ENCODE measurements at places on chromosomes 11 and 22.

GRCh38 chr11:27717377-27717776, 17.1 kb upstream of the BDNF start:
- DNase-seq = no peak

DNA sequence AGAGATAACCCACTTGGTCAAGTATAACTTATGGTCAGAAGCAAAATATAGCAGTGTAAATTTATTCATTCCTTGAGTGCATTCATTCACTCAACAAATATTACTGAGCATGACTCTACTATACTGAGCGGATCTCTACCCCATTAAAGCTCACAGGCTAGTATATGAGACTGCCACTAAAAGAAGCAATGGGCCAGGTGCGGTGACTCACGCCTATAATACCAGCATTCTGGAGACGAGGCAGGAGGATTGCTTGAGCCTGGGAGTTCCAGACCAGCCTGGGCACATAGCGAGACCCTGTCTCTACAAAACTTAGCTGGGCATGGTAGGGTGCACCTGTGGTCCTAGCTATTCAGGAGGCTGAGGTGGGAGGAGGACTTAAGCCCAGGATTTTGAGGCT, 197.6 kb upstream of the BLID start:
- no peak for DNase-seq

GRCh38 chr11:37230865-37231264, 632.8 kb upstream of the RAG2 start:
- no peak for DNase-seq

- no peak for DNase-seq
Observed at GRCh38 chr11:83543706-83544439, 257.7 kb upstream of the CCDC90B start.

DNA sequence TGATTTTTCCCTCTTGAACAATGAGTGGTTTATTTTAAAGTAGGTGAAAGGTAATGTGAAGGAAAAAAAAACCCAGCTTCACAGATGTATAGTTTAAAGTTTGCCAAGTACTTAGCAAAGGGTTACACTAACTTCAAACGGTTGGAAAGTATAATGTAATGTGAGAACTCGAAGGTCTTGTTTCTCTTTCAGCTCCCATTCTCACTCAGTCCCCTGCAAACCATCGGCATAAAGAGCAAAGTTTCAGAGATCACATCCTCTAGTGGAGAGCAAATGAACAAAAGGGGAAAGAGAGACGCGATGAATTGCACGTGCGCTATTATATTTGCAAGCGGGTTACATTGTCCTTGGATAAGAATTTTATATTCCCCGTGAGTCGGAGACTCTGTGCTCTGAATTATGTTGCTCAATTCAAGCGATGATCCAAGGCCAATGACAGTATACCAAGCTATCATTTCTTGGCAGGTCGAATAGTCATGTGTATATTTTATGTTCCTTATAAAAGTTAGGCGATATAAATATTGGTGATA, 37.6 kb upstream of the BIRC3 start:
- no peak for DNase-seq

- DNase-seq = no peak
Observed at GRCh38 chr22:48622891-48623545, 1204.7 kb downstream of the BRD1 start.

- DNase-seq = no peak
Observed at GRCh38 chr11:65883786-65884715, 4.2 kb downstream of the FIBP start.

DNA sequence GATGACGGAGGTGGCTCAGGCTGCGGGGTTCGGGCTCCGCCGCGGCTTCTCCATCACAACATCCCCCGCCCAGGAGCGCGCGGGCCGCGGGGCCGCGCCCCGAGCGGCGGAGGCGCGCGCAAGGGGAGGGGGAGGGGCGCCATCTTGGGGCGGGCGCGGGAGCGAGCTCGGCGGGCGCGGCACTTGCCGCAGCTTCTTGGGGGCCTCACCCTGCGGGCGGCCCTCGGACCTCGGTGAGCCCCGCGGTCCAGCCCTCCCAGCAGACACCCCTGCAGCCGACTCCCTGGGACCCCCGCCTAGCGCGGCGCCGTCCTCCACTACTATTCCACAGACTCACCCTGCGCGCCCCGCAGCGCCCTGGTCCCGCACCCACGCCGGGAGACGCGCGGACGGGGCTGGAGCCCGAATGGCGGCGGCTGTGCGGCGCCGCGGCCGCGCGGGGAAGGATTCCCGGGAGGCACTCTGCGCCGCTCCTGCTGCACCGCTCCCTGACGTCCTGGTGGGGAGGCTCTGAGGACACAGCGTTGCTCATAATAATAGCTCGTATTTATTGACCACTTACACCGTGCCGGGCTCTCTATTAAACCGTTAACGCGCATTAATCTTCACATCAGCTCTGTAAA, at the start of gene APBB1:
APBB1 (minus strand) TSS at position 86 of the 623 bp plus-strand sequence. CDS start 7,747 bp downstream, outside the sequence.
- no peak for DNase-seq

DNA sequence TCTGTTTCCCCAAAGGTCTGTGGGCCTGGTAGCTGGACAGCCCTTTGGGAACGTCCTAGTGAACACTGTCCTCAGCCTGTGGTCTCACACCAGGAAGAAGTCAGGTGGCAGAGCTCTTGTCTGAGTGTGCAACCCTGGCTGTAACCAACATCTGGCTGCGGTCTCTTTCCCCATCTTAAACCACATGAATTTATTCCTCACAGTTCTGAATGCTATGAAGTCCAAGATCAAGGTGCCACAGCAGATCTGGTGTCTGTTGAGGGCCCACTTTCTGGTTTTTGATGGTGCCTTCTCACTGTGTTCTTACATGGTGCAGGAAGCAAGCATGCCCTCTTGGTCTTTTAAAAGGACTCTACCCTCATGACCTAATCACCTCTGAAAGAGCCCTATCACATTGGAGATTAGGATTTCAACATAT, 2.7 kb downstream of the UPB1 start:
- no peak for DNase-seq

DNA sequence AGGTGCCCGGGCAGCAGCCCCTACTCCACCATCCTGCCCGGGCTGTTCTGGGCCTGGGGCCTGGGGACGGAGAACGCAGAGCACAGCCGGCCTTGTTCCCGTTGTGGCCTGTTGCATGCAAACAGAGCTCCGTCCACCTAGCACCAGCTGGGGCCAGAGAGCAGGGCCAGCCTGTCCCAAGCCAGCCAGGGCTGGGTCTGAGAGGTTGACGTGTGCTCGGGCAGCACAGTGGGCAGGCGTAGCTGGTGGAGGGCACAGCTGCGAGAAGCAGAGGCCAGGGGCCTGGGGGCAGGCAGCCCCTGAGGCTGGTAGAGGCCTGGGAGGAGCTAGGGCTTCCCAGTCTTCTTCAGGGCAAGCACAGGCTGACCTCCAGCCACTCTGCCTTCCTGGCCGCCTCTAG, 1192.6 kb downstream of the BRD1 start:
- DNase-seq = no peak
